ENCODE measurements at places on chromosomes 5 and 9.

DNA sequence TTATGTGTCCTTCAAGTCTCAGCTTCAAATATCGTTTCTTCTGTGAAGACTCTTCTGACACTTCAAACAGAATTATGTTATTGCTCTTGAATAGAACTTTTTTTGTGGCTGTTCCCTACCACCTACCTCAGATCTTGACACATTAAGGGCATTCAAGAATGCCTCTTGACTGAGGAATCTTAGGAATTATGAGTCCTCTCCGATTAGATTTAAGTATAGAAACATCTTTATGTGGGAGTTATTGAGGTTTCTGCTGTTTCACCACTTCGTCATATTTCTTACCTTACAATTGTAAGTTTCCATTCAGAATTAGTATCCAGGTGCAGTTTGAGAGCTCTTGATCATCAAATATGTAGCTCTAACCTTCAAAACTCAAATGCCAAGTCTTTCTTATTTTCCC lies 324.2 kb upstream of the NUDT12 start:
- no peak for DNase-seq

GRCh38 chr5:74198156-74198555 lies 442.4 kb downstream of the ENC1 start:
- DNase-seq: no peak

GRCh38 chr5:54703133-54703532 lies 185.6 kb downstream of the SNX18 start:
- DNase-seq: no peak

- no peak for DNase-seq
Observed at GRCh38 chr9:21616082-21616778, 134.1 kb upstream of the IFNE start.

- no peak for DNase-seq
Observed at GRCh38 chr5:128225245-128226030, 141.9 kb downstream of the SLC12A2 start.

- DNase-seq: no peak
Observed at GRCh38 chr9:13424204-13424603, 144.7 kb upstream of the MPDZ start.

GRCh38 chr5:155441849-155442248 lies 428.3 kb downstream of the KIF4B start:
- DNase-seq: no peak

DNA sequence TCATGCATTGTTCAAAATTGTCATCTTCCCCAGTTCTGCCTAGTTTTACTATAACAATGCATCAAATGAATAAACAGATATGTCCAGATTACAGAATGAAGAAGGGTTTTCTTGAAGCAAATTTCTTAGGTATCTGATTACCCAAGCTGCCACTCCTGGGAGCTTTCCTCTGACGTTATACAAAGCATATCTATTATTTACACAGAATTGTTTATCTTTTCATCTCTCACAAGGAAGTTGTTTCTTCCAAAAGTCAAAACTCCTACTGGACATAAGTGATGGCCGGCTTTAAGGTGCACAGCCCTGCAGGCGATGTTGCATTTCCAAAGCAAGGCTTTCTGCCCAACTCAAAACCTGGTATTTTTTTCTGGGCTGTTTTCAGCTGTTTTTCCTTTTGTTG lies 73.4 kb upstream of the ANKH start:
- DNase-seq: no peak

DNA sequence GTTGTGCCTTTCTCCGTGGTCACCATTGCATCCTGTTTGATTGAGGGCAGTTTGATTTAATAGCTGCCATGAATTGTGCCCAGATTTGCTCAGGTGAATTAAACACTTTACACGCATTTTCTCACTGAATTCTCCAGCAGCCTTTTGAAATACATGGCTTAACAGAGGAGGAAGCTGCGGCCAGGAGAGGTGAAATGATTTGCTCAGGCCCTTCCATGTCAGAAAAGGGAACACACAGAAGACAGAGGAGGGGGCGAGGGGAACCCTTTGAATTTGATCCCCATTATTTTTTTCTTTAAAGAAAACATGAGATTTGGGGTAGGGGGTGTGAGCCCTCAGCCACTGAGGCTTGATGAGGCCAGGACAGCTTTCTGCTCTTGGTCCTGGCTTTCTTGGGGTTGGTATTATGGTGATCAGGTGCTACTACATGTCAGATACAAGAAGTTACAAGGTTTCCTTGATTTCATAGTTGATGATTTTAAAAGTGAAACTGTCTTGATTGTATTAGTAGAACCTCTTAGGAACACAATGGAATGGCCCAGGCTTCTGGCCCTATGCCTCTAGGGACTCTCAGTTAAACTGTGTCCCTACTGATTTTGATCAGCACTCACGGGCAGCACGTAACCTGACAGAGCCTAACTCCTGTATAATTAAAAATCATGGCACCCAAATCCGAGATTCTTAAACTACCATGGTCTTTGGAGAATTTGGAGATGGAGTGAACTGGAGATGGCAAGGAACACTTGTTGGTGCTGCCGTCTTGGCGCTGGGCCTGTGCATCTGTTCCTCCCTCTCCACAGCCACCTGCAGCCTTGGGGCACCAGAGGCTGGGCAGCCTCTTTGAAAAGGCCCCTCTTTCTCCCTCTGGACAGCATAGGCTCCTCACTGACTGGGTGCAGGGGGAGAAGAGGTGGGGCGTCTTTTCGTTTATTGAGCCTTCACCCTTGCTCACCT lies 107.9 kb downstream of the TRIO start:
- no peak for DNase-seq

DNA sequence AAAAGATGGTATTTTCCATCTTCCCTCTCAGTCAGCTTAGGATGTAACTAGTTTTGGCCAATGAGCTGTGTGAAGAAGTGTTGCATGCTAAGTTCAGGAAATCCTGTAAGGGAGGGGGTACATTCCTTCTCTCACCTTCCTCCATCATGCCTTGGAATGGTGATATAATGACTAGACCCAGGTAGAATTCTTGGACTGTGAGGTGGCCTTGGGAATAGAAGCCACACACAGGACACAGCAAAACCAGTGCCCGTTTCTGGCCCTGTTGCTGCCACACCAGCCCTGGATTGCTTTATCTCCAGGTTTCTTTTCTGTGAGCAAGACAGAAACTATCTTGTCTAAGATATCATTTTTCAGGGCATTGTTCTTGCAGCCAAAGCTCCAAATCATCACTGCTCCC lies 10.5 kb upstream of the ZNF354A start:
- DNase-seq: no peak

DNA sequence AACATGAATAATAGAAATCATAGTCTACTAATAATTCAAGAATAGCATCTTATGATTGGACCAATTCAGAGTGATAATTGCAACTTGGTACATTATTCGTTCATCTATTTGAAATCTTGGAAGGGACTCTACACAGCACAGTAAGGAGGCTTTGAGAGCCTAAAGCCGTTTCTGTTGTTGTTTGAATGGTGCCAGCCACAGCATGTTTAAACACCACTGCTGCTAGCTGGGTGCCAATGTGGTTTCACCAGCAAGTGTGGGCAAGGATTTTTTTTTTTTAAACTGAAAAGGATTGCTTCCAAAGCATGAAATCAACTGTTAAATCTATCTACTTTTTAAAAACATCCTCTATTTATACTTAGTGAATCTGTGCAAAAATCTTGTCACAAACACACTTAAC lies 253.9 kb upstream of the MAP3K1 start:
- no peak for DNase-seq

DNA sequence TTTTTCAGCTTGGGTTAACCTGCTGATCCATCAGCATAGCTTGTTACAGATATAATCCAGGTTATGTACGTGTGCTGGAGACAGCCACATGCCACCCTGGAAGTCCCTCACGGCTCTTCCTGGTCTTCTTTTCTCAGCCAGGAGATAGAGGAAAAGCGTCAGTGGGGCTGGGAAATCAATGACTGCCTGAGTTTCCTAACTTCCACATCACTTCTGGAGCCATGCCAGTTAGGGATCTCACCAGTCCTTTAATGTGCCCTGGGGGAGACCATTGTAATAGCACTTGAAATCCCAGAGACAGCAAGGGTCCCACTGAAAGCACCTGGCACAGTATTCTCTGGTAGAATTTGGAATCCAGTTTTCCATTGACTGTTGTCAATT lies 29.2 kb downstream of the ANXA2R start:
- DNase-seq: no peak

GRCh38 chr9:98570055-98570454 lies 138.7 kb downstream of the GABBR2 start:
- DNase-seq: no peak

DNA sequence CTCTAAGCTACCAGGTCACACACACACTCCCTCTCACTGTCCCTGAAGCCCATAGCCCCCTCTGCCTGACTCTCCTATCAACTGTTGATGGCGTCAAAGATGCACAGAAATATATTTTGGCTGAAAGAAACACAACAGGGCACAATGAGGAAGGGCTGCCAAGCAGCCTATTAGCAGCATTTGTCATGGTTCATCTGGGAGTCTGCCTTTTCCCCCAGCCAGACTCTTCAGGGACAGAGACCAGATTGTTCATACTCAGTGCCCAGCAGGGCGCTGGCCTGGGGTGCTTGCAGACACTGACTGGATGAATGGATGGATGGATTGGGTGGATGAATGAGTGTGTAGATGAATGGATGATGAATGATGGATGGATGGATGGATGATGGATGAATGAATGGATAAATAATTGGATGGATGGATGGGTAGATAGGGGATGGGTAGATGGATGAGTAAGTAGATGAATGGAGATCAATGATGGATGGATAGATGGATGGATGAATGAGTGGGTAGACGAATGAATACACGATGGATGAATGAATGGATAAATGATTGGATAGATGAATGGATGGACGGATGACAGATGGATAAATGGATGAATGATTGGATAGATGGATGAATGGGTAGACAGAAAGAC lies 90.5 kb downstream of the ADAMTS2 start:
- DNase-seq: no peak

- DNase-seq: no peak
Observed at GRCh38 chr5:8765886-8766285, 780.0 kb downstream of the SEMA5A start.

DNA sequence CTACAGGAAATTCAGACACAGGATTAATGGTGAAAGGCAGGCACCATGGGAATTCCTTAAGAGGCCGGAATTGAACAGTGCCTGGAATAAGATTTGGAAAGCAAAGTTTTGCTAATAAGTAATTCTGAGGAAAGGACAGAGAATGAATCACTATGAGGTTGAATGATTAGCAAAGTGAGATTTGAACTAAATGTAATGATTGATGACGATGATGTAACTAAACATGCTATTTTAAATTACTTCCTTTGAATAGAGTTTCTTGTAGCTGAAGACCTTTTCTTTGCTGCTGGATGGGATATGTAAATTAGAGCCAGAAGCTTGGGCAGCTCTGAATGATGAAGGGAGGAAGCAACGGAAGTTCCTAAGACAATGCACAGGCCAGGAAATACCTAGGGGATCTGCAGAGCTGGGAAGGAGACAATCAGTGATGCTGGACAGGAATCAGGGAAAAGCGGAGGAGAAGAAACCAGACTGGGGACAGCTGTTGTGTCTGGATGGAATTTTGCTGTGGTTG lies 482.0 kb downstream of the PSAT1 start:
- no peak for DNase-seq

- DNase-seq: no peak
Observed at GRCh38 chr9:102950346-102950745, 44.8 kb upstream of the CYLC2 start.
